Myocyte (in vitro differentiated cells): ENCODE measurements at places on chromosomes 2 and 18.

DNA sequence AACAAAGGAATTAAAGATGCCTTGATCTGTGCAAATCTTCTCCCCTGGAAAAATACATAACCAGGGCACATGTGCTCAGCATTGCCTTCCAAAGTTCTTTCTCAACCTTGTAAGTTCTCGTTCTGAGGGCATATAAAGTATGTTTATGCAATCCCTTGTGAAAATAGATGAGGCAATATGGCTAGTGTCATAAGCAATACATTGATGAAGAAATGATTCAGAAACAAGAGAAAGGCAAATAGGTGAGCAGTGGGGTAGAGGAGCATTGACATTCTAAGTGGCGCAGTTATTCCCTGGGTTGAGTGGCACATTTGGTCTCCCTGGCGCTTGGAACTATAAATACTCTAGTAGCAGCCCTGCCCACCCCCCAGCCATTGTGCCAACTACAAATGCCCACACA lies 57.4 kb upstream of the PGAP1 start:
- DNase-seq: no peak

GRCh38 chr2:196233805-196234475 lies 62.6 kb upstream of the STK17B start:
- DNase-seq: peak; percentile 64

DNA sequence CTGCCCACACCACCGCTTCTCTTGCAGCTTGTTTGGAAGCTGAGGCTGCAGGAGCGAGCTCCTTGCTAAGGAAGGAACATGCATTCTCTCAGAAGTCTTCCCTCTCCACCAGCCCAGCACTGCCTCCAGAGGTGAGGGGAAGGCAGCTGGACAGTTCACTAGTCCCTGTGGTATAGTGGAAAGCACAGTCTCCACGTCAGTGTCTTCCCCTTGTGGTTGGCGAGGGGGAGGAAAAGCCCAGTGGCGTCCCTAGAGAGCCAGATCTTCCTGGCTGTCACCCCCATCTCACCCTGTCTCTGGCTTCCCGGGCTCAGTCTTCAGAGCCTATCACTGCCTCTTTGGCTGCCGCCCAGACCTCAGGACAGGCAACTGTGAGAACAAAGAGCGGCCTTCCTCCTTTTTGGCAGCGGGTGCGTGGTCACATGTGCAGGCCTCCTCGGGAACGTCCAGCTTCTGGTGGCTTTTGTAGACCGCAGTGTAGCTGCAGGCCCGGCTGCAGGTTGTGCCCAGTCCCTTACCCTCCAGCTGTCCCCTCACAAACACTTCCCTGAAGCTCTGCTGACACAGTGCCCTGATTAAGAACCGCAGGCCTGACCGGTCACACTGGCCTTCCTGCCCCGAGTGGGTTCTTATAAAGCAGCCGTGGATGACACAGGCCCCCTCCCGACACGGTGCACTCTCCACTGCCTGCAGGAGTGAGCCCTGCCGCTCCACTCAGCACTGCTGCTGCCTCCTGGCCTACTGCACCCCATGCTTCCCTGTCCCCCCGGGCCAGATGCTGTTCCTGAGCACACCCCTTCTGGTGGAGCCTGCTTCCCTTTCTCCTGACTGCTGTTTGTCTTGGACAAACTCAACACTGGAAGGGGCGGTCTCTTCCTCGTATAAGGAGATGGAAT lies 90.9 kb downstream of the RNF144A start:
- peak; percentile 22 for DNase-seq

DNA sequence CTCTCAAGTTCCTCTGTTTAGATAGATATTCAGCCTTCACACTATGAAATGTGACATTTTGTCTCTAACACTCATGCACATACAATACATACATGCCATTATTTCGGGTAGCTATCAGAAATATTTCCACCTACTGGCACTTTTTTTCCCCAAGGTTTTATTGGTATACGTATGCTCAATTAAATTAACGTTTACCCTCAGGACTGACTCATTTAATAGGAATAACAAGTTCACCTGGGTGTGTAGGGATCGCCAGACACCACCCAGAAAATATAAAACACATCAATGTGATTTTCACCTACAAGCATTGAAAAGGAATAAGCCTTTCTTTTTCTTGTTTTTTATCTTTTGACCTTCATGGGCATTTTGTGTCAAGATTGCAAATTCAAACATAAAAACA lies 138.5 kb upstream of the EPAS1 start:
- no peak for DNase-seq

- no peak for DNase-seq
Measured at GRCh38 chr18:22933966-22934423, 867 bp downstream of the RBBP8 start.

GRCh38 chr2:232874677-232875223 lies 4.7 kb downstream of the SNORC start:
- no peak for DNase-seq

DNA sequence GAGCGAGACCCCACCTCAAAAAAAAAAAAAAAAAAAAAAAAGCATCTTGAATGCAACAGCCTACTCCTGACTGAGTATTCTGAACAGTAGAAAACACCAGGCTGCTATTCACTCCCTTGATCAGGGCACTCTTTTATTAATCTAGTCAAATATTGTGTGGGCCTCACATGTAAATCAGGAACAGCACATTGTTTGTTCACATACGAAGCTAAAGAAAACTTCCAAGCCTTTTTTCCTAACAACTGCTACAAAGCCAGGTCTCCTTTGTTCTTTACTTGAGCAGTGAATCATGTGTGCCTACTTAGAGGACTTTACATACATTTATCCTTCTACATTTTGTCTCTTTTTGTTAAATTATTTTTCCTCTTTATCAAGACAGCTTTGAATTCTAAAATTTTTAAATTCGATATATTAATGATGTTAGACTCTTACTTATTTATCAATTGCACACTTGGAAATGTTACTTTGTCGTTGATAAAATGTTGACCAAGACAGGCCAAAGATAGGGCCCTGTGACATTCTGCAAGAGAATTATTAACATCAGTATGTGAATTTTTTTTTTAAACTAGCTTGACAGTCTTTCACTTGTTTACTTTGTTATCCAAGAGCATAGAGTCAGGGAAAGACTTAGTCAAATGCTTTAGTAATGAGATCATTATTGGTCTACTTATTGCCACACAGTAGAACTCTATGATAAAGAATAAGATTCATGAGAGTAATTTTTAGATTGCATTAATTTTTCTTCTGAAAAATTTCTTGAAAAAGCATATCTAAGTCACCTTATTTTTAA lies 13.2 kb downstream of the SPATS2L start:
- no peak for DNase-seq

GRCh38 chr18:49360582-49360981 lies 99.9 kb downstream of the DYM start:
- DNase-seq: no peak

DNA sequence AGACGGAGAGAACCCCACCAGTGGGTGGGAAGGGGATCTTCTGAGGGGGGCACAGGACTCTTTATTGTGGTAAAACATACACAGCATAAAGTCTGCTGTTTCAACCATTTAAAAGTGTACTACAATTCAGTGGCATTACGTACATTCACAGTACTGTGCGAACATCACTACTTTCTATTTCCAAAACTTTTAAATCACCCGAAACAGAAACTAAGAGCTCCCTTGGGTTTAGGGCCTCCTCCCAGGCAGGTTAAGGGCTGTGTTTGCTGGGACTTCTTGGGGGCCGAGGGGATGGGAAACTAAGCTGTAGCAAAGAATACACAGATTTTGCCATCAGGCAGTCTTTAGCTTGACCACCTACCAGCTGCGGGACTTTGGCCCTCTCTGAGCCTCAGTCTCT lies 242.0 kb downstream of the HAUS1 start:
- no peak for DNase-seq
